ENCODE measurements at places on chromosomes 2 and 18.

- DNase-seq, result peak; percentile 12
Observed at GRCh38 chr2:173760553-173760952, 204.6 kb downstream of the SP3 start.

DNA sequence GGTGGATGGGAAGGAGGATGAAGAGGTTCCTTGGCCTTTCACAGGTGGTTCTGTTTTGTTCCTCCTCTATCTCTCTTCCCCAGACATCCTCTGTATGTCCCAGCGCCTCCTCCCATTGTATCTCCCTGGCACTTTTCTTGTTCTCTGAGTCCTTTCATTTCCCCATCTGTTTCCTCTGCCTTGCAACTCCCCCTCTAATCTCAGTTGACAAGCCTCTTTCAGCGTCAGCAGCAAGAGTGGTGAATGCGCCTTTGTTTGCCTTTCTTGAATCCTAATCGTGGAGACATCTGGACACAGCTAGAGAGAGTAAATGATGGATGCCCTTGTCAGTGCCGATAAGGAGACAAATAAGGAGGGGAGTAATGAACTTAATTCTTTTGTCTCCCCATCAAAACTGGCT is 167.0 kb downstream of the NDUFA10 start:
- no peak for DNase-seq

DNA sequence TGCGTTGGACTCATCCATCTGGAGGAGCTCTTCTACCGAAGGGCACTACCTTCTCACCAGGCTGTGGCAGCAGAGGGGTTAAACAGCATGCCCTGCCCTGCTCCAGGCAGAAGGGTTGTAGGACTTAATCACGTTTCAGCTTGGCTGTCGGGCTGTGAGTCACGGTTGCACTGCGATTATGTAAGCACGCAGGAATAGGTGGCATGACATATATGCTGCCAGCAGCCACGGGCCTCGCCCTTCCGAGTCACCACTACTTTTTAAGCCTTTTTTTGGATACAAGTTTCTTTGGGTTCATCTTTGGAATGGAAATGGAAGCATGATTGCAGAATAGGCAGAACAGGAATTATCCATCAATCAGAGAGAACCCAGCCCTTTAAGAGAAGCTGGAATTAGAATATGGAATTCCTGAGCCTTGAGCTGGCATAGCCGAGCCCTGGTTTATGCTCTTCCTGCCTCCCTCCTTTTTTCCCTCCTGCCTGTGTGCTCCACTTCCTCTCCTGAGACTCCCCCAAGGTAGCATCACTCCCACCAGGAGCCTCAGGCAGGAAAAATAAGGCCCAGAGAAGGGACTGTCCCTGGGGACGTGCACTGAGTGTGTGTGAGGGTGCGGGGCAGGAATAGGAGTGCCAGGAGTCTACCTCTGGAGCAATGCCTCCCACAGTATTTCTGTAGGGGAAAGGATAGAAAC is 86.8 kb downstream of the SEMA4F start:
- no peak for DNase-seq

DNA sequence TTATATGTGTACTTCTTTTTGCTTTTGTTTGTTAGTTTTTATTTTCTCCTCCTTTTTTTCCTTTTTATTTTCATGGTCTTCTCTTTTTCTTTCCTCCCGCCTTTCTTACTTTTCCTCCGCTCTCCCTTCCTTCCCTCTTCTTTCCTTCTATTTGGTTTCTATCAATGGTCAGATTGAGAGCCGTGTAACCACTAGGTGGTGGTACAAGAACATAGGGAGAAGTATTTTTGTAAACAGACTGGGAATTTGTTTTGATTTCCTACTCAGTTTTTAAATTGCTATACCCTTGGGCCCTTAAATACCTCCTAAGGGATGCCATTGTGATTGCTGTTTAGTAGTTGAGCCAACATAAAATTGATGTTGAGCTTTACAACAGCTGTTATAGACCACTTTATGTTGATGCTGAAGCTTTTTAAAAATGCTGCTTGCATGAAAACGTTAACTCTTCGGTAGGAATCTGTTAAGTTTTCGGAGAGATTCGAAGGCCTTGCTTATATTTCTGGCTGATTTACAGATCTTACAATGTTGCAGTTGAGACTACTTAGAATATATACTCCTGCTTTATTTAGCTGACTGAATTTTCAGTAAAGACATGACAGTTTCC is 124.2 kb downstream of the UBE2E3 start:
- no peak for DNase-seq

DNA sequence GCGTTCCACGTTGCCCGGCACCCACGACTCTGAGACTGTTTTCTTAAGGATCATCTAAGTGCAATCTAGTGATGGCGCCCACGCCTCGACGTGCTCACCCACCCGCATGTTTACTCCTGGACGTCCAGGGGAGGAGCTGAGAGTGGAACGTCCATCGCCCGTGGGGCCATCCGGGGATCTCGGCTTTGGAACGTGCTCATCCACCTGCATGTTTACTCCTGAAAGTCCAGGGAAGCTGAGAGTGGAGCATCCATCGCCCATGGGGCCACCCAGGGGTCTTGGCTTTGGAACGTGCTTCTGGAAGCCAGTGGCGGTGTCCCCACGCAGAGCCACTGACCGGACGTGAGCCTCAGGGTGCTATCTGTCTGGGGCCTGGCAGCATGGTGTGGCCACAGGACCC is 45.6 kb upstream of the SALL3 start:
- DNase-seq, result no peak

DNA sequence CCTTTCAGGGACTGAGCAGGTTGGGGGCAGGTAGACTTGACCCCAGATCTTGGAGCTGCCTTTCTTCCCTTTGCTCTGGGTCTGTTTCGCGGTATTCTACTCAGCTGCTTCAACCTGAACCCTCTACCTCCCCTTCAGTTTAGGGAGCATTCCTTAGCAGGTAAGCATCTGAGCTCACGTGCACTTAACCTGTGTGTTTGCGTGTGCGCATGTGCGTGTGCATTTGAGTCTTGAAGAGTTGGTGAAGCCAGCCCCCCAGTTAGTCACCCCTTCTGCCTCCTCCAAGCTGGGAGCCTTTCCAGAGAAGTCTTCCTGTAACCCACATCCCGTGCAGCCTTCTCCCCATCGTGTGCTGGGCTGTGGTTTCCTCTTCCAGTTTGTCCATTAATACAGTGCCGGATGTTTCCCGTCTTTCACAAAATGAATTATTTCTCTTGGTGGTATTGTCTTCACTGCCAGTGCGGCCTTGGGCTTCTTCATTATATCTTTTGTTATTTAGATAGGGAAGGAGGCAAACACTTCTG is 33.2 kb downstream of the B3GNT2 start:
- no peak for DNase-seq

DNA sequence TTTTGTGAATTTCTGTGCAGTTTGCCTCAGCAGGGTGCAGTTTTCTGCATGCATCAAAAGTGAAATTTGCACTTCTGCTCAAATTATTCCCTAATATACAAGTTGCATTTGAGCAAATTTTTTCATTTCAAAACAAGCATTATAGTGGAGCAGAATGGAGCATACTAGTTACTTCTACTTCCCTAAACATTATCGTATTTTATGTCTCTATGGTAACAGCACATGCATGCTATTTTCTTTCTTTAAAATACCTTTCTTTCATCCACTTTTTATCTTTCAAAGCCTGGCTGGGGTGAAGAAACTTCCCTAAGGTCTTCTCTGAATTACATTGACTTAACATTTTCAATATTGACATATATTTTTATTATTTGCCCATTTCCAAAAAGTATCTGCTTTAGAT is 11.2 kb downstream of the RHBDD1 start:
- no peak for DNase-seq

DNA sequence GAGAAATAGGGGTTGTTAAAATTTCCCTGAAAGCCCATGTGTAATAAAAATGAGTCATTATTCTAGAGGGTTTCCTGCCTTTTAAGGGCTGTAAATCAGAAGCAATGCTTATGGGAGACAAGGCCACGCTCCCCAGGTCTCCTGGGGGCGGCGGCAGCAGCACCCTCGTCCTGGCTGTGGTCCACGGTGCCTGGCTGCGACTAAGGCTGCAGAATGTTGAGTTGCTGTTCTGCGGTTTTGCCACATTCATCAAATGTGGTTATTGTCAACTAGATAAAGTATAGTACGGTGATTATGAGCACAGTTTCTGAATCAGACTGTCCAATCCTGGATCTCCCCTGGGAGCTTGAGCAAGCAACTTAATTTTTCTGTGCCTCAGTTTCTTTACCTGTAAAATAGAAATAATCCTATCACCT is 11.9 kb upstream of the AGFG1 start:
- DNase-seq, result no peak

DNA sequence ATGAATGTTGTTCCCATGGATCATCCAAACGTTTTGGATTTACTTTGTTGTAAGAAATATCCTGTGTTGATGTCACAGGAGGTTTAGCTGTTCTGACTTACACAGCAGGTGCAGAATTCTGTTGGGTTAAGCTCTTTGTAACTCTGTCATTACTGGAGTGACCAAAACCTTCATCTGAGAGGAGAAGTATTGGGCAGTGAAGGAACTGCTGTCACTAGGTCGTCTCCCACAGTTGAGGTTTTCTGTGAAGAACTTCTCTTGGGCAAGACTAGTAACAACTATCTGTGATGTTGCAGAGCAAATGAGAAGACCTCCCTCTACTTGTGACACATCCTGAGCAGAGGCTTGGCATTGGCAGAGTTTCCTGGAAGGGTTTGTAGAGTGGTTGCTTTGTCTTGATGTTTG is 2.9 kb downstream of the SPTBN1 start:
- no peak for DNase-seq

DNA sequence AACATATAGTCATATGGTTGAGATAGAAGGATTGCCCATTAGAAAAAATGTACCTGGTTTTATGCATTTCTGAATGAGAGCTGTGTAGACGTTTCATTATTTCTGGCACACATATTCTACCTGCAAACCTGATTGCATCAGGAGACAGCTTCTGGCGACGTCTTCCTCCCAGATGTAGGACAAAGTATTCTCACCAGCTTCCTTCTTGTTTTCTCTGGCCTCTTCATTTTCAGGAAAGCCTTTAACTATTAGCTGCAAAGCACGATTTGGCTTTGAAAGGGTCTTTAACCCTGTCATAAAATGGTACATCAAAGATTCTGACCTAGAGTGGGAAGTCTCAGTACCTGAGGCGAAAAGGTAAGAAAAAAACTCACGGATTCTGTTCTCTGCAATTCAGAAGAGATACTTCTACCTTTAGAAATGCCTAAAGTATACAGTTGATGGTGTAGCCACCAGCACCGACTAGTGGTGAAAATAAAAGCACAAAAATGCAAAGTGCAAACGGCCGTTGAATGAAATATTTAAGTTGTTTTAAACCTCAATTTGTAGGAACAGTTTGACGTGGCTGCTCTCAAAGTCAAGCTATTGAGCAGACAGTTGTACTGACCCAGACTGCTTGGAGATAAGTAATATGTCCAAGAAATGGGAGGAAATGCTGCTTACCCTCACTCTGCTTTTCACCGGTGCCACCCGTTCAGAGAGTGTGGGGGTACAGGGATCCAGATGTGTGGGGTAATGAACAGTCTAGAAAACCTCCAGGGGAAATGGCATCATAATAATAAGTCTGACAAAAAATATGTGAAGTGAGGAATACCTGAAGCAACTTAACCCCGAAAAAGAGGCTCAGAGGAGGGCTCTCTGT is 20.2 kb downstream of the IL18RAP start:
- DNase-seq, result peak; percentile 28

GRCh38 chr2:147863835-147864234 is 19.0 kb downstream of the ACVR2A start:
- no peak for DNase-seq

- no peak for DNase-seq
Observed at GRCh38 chr2:233358947-233359346, 4.7 kb downstream of the DGKD start.

- no peak for DNase-seq
Observed at GRCh38 chr18:73679941-73680712, 467.5 kb downstream of the FBXO15 start.

- DNase-seq, result no peak
Observed at GRCh38 chr2:133532919-133533318, 35.3 kb downstream of the NCKAP5 start.

DNA sequence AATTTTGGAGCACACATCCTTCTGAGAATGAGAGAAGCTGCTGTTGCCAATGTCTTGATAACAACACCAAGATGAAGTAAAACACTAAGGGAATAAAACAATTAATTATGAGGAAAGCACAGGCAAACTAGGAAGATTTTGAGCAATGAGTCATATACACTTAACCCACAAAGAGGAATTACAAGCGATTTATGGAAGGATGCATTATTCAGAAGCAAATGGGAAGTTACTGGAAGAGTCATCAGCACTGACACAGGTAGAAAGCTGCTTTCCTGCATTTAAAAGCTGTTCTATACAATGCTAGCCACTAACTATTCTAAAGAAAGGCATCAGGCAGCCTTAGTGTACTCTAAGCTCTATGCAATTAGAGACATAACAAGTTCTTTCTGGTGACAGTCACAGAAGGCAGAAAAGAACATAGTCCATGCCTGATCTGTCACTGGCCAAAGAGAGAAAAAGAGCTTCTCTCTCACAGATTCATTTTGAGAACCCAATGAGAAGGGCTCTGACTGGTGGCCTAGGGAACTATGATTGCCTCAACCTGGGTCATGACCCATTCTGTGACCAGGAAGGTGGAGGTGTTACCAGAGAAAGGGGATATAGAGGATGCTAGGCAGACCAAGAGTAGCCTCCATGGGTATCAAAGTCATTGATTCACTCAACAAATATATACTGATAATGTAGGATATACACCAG is 45.4 kb downstream of the M1AP start:
- DNase-seq, result no peak

- no peak for DNase-seq
Observed at GRCh38 chr18:64208516-64208915, 59.6 kb upstream of the LINC00305 start.

GRCh38 chr2:100733391-100734187 is 86.3 kb upstream of the NPAS2 start:
- DNase-seq, result no peak

DNA sequence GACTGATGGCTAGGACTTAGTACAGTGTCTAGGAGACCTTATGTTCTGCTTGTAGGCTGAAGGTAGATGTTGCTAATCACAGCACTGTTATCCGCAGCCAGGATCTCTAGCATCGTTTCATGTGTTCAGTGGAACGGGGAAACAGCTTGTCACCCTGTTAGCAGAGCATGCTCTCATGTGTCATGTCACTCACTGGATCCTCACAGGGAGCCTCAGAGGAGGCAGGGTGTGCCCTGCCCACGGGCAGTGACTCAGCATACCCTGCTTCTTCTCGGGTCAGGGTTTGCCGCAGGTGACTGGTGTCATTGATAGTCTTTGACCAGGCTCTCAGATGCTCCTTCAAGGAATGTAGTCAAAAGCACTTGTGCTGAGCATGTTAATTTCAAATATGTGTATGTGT is 44.4 kb downstream of the RPIA start:
- DNase-seq, result no peak

DNA sequence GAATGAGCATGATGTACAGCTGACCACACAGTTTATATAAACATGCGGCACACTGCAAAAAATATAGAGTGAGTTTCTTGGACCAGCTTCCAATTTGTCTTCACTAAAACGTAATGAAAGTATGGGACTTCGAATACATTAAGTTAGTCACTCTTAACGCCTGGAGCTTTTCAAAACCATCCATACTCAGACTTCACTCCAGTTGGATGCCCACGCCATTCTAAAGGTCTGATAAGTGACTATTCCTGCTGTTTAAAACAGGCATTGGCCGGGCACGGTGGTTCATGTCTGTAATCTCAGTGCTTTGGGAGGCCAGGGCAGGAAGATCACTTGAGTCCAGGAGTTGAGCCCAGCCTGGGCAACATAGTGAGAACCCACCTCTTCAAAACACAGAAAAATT is 84.6 kb downstream of the MYL12B start:
- DNase-seq, result no peak

GRCh38 chr18:79366177-79367094 is 29.3 kb upstream of the NFATC1 start:
- no peak for DNase-seq

Measured in thyroid gland (tissue), 4 donors.